ENCODE measurements at places on chromosomes 11 and 22.

GRCh38 chr22:45970705-45971407 lies 6.1 kb downstream of the WNT7B start:
- no peak for DNase-seq

GRCh38 chr11:36233204-36233603 lies 56.0 kb downstream of the COMMD9 start:
- no peak for DNase-seq

DNA sequence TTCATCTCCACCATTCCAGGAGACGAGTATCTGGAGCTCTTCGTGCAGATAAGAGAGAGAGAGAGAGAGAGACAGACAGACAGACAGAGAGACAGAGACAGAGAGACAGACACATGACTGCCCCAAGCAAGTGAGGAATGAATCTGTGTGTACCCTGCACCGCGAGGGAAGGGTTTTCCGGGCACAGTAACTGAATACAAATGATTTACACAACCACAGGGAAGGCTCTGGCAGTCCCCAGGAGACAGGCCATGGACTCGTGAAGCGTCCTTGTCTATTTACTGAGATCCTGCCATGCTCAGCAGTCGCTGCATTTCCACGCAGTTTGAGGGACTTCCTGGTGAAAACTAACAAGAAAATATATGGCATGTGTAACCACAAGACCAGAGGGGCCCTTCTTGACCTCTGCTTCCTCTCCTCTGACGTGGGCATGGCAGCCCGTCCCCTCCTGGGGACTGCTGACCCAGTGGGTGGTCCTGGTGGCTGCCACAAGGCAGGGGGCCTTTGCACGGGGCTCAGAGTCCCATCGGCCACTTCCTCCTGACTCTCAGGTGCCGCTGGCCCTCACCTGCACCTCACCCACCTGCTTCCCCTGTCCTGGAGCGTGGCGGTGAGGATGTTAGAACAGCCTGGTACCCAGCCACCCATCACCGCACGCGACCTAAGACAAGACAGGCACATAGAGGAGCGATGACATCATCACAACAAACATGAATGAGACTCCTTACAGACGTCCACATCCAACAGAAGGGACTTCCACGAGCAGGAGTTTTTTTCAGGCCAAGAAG lies 75.9 kb downstream of the PHF21B start:
- DNase-seq = no peak

- no peak for DNase-seq
Observed at GRCh38 chr11:36210529-36210928, 78.7 kb downstream of the COMMD9 start.

All from activated CD4-positive, alpha-beta T cell treated with anti-CD3 and anti-CD28 coated beads, Interleukin-2, Interleukin-6, amounts not matched to agents 100 ng/mL and 50 ng/mL, durations not matched to agents 16 hours and 8 hours (primary cell).